ENCODE measurements at places on chromosomes 6 and 20. TPM values are rescaled to one million over a fixed set of nuclear protein-coding genes. Genes with fewer than 3 reads are reported as not detected.

DNA sequence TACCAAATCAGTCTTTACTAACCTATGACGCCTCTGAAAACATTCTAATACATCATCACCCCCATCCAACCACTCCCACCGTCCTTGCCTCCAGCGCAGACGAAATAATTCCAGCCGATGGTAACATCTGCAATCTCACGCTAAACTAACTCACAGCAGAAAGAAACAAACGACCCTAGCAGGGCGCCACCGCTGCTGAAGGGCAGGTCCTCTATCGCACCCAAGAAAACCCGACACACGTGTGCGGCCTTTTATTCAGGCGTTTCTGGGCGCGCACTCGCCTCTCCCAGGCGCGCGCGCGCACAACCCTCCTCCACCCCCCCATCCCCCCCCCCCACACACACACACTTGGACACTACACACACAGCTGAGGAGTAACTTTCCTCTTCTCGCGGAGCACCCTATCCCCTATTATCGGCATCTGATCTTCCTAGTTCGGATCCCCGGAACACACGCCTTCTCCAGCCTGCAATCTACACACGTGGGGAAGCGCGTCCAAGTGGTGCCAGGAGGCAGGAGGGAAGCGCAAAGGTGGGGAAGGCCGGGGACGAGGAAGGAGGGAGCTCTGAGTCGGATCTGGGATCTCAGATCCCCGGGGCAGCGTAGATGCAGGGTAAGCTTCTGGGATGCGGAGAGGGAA lies 1.4 kb downstream of the GFOD1 start:
- peak; percentile 16 for DNase-seq

- no peak for DNase-seq
These were observed 18.4 kb upstream of the RAMACL start for GRCh38 chr6:166604911-166605310.

GRCh38 chr6:47034421-47034820 lies 7.7 kb downstream of the ADGRF1 start:
- DNase-seq, result no peak

DNA sequence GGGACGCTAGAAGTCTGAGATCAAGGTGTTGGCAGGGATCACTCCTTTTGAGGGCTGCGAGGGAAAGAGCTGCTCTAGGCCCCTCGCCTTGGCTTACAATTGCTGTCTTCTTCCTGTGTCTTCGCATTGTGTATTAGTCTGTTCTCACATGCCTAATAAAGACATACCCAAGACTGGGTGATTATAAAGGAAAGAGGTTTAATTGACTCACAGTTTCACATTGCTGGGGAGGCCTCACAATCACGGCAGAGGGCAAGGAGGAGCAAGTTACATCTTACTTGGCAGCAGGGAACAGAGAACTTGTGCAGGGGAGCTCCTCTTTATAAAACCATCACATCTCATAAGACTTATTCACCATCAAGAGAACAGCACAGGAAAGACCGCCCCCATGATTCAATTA lies 102.5 kb upstream of the ASF1A start:
- no peak for DNase-seq

DNA sequence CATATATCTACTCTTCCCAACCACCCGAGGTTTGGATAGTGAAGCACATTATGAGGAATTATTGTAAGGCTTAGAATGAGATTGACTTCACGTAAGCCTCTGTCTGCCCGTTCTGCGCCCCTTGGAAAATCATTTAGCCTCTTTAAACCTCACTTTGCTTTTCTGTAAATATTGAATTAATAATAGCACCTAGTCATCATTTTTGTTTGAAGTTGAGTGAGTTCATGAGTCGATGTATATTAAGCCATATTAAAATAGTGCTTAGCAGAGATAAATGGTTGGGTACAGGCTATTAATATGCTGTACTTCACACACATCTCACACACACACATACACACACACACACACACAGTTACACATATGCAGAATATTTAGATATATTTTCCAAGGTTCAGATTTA lies 344.8 kb upstream of the EYS start:
- DNase-seq, result no peak

- DNase-seq, result no peak
These were observed 57.9 kb upstream of the MAP7 start for GRCh38 chr6:136607932-136608772.

DNA sequence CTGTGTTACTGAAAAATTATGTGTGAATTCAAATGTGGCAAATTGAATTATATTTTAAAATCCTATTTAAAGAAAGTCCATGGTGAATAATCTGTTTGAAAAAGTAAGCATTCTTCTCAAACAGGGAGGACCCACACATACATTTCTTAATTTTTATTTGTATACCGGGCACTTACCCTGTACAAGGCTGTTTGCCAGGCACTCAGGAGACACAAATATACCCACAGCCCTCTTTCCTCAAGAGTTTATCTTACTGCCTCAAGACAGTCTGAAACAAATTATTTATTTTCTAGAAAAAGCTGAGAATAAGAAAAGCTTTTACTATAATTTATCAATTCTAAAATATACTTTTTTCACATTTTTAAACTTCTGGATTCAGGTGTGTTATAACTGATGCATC lies 114.4 kb downstream of the TASP1 start:
- no peak for DNase-seq

GRCh38 chr6:44185953-44186634 lies 27.5 kb downstream of the CAPN11 start:
- no peak for DNase-seq

DNA sequence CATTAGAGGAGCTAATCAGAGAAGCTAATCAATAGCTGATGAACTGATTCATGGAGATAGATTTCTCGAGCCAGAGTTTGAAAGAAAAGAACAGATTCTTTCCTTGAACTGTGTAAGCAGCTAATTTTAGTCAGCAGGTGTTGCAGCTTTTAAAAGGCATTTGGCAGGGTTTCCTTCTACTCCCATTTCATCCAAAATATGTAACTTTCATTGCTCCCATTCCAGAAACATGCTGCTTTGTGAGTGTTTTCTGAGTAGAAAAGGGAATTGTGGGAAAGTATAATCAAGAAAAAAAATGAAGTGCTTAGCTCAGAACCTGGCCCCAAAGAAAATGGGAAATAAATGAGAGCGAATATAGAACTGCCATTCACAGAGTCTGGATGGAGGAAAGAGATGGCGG lies 20.8 kb downstream of the SLC35F1 start:
- no peak for DNase-seq

- DNase-seq, result no peak
These were observed 7.6 kb upstream of the DEFB129 start for GRCh38 chr20:219290-220115.

GRCh38 chr20:5674176-5674660 lies 76.0 kb upstream of the SHLD1 start:
- DNase-seq, result no peak

- no peak for DNase-seq
These were observed 8.0 kb upstream of the SIM1 start for GRCh38 chr6:100472674-100473073.

DNA sequence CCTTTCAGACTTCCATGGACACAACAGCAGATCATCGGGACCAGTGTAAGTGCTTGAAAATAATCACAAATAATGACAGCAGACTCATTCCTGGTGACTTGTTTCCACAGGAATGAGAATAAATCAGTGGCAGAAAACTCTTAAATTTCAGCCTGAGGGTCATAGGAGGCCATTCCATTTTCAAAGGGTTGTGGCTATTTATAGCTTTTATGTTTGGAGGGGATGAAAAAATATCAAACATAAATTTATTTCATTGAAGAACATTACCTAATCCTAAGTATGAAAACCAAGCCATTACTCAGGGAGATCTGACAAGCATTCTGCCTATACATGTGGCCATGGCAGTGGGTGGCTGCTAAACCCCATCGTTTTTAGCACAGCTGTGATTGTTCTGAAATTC lies 173.6 kb upstream of the CNR1 start:
- DNase-seq, result no peak

GRCh38 chr6:139236105-139236504 lies 55.7 kb downstream of the TXLNB start:
- no peak for DNase-seq

GRCh38 chr6:113464960-113465359 lies 392.2 kb upstream of the MARCKS start:
- no peak for DNase-seq

DNA sequence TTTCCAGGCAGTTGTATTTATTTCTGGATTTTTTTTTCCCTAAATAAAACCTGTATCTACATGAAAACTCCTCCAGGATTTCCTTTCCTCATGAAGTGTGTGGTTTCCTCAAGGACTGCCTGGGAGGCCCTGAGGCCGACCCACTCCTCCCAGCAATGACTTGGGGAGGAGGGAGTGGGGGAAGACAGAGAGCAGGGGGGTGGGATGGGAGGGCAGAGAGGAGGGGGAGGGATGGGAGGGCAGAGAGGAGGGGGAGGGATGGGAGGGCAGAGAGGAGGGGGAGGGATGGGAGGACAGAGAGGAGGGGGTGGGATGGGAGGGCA lies 161.8 kb upstream of the AGPAT4 start:
- DNase-seq, result no peak

- peak; percentile 33 for DNase-seq
These were observed 315 bp upstream of the PDE10A start for GRCh38 chr6:165663377-165663735.

- no peak for DNase-seq
These were observed 99.2 kb downstream of the VEGFA start for GRCh38 chr6:43869079-43869710.

DNA sequence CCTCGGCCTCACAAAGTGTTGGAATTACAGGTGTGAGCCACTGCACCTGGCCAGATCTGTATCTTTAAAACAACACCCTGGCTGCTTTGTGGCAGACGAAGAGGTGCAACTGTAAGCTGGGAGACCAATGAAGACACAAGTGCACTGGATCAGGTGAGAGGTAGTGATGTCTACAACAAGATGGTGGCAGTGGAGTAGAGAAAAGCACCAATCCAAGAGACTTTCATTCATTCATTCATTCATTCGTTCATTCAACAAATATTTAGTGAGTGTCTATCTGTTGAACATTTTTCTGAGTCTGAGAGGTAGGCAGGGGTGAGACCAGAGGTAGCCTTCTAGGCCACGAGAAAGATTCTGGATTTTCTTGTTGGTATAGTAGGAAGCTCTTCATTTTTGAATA lies 36.9 kb upstream of the TTPAL start:
- no peak for DNase-seq

GRCh38 chr6:110471726-110472365 lies 4.6 kb downstream of the SLC22A16 start:
- DNase-seq, result no peak

- DNase-seq, result no peak
These were observed 1.6 kb downstream of the ADGRB3 start for GRCh38 chr6:68636666-68637065.

DNA sequence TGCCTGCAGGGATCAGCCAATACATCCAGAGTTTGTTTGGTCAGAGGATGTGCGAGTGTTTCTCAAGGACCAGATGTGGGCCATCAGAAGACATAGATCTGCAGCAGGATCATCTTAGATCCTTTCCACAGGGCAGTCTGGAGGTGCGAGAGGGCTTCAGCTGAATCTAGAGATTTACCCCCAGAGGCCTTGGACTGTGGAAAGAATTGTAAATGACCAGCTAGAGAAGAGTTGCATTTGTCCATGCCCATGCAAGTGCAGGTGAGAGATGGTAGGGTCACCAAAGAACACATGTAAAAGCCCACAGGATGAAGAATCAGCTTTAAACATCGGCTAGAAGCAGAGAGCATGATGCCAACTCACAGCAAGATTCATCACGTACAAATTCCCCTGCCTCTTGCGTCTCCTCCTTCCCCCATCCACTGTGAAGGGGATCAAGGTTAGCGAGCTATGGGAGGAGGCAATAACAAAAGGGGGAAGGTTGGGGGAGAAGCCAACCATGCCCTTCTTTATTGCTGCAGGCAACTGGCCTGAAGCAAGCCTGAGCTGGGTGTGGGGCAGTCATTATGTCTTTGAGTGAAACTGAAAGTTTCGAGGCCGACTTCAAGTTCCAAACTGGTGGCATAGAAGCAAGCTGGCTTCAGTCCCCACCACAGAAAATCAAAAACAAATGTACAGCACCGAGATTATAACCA lies 83.5 kb downstream of the SCML4 start:
- no peak for DNase-seq

GRCh38 chr6:110357664-110358552 lies at the start of gene METTL24:
METTL24 (minus strand) TSS chr6:110358349; CDS start chr6:110358272, 77 bp downstream.
- no peak for DNase-seq

DNA sequence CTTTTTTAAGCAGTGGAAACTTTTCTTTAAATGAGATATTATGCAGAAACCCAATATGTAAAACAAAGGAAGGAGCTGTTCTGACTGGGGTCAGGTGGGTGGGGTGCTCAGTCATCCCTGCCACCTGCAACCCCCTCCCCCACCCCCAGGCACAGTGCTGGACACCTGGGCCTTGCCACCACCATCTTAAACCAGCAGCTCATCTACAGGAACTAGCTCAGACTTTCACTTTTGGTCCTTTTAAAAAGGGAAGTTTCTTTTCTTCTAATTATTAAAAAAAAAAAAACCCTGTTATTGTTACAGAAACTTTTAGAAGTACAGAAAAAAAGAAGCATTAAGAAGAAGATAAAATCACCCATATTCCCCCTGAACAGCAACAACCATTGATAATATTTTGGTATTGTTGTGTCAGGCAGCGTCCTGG lies 37.1 kb downstream of the PPP1R16B start:
- DNase-seq, result no peak

DNA sequence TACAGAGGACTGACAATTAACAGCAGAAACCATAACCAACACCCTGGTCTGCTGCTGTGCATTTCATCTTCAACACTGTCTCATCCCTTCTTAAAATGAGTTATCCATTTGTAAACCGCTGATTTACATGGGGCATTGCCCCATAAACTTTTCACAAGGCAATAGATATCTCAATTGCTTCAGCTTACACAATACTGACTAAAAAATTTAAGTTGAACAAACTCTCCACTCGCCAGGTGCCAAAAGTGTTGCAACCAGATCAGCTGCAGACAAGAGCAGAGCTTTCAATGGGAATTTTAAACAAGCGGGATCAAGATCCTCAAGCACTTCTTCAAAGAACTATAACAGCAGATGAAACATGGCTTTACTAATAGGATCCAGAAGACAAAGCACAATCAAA lies 183.0 kb downstream of the TASP1 start:
- DNase-seq, result no peak

The CRISP2 gene
- total RNA-seq, result not detected

The RUNX2 gene
- 2.9 TPM for total RNA-seq

The OSBPL2 gene
- 39.0 TPM for total RNA-seq

The CST4 gene
- not detected for total RNA-seq

The C20orf141 gene
- not detected for total RNA-seq

The CGAS gene
- total RNA-seq, result 4.9 TPM

The XKR7 gene
- total RNA-seq, result not detected

The HTR1B gene
- 0.10 TPM for total RNA-seq

The ZBP1 gene
- total RNA-seq, result 1.5 TPM

The GNMT gene
- 0.20 TPM for total RNA-seq

The SLC9A8 gene
- total RNA-seq, result 4.8 TPM

The PRR18 gene
- total RNA-seq, result 0.20 TPM

The LRRC73 gene
- total RNA-seq, result 0.20 TPM

The HCRTR2 gene
- not detected for total RNA-seq

The SLC25A27 gene
- 20.7 TPM for total RNA-seq

The VGLL2 gene
- 2.8 TPM for total RNA-seq

The PRRT1 gene
- 0.20 TPM for total RNA-seq

The FERMT1 gene
- 8.2 TPM for total RNA-seq
